ENCODE measurements at places on chromosomes 2 and 18.

DNA sequence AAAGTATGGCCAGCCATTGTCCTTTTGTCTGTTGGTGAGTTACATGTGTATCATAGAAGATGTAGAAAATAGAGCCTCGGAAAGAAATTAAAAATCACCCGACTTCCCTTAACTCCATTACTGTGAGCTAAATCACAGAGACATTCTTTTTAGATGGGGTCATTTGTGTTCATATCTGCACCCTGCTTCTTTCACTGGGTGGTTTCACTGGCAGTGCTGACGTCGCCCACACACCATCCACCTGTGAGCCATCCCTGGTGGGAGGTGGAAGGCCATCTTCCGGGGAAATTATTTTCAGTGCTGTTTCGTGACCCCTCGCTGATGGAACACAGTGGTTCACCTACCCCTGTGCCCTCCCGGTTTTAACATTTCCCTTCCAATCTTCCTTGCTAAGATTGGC, 21.2 kb downstream of the SH3BP4 start:
- no peak for DNase-seq

DNA sequence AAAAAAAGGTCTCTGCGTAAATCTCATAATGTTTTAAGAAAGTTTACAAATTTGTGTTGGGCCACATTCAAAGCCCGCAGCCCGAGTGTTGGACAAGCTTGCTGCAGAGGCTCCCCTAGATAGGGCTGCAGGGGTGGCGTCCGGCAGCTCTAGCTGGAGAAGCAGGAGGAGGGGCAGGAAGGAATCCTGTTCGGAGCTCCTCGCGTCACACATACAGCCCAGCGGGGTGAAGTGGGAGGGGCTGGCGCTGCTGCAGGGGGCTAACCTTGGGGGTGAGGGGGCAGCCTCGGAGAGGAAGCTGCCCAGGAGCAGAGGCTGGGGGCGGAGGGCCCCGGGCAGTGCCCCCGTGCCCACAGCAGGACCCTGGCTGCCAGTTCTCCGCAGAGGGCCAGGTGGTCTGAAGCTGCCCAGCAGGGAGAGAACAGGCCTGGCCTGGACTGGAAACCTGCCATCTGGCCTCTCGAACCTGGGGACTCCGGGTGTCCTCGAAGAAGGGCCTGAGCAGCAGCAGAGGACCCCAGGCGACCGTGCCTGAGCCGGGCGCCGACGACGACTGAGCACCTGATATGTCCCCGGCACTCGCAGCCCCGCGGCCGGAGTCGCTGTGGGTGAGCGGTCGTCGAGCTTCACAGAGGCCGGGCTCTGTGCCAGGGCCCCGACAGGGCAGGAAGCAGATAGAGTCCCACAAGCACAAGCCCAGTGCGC, 2.6 kb upstream of the GPR35 start:
- no peak for DNase-seq

GRCh38 chr18:13612196-13612997, 114.0 kb downstream of the FAM210A start:
- peak; percentile 58 for DNase-seq

DNA sequence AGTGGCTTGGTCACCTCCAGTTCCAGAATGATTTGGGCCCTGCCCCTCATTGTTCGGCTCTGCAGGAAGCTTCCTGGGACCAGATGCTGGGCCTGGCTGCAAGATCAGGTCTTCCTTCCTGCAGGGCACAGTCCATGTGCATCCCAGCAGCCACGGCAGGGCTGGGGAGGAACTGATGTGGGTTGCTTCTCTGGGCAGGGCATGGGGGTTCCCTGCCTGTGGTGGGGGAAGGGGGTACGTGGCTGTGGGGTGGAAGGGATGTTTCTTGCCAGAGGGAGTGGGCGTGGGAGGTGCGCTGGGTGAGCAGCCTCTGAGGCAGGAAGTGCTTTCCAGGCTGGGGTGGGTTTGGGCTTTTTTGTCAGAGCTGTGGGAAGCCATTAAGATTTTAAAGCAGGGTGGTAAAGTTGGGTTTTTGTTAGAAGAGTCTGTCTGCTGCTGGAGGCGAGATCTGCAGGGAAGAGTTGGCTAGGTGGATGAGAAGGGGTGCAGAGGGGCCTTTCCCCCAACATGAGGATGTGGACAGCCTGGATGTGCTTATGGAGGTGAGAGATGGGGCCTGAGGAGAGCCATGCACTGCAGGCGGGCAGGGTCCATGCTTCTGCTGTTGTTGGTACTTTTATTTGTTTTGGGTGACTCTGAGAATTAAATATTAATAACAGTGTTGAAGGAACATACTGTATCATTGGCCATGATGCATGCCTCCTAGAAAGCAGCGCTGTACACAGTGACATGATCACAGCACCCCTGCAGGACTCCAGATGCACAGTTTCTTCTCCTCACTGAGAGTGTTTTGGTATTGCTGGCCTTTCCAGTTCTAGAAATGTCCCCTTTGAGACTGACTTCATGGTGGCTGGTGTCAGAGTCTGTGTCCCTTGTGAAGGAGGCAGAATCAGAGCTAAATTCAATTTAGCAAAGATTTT, 45.3 kb downstream of the DGKD start:
- no peak for DNase-seq

DNA sequence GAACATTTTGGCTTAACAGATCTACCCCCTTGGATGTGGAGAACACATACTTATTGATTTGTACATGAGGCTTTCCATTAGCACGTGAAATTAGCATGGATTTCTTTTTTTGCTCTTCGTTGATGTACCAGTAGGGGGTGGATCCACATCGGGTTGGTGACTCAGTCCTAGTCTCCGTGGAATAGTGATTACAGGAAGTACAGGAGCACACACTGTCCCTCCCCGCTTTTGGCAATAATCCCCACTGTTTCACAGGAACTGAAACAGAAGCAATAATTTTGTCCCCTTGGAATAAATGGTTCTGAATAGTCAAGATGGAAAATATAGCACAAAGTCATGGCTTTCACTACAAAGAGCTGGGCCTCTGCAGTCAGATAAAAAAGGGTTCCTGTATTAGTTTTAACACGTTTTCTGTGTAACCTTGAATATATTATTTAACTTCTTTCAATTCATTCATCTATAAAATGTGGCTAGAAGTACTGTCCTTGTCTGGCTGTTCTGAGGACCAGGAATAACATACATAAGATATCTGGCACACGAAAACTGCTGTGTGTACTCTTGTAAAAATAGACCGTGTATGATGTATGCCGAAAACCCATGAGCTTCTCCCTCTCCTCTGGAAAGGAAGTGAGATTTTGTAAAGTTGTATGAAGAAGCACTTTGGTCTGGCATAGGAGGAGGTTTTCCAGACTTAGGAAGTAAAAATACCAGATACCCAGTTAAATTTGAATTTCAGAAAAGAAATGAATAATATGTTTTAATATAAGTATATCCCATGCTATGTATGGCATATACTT, 229.2 kb downstream of the GALR1 start:
- DNase-seq, result no peak

GRCh38 chr2:176679061-176679669, 409.9 kb downstream of the MTX2 start:
- no peak for DNase-seq

GRCh38 chr2:191352536-191352935, 107.3 kb downstream of the MYO1B start:
- no peak for DNase-seq

DNA sequence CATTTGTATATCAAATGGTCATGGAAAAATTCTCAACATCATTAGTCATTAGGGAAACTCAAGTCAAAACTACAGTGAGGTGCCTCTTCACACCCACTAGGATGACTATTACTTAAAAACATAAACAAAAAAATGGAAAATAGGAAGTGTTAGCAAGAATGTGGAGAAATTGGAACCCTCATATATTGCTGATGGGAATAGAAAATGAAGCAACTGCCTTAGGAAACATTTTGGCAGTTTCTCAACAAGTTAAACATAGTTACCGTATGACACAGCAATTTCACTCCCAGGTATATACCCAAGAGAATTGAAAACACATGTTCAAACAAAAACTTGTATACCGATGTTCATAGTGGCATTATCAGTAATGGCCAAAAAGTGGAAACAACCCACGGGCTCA, 18.1 kb upstream of the CYP26B1 start:
- no peak for DNase-seq

GRCh38 chr2:181240844-181241243, 216.3 kb upstream of the ITGA4 start:
- DNase-seq, result no peak

DNA sequence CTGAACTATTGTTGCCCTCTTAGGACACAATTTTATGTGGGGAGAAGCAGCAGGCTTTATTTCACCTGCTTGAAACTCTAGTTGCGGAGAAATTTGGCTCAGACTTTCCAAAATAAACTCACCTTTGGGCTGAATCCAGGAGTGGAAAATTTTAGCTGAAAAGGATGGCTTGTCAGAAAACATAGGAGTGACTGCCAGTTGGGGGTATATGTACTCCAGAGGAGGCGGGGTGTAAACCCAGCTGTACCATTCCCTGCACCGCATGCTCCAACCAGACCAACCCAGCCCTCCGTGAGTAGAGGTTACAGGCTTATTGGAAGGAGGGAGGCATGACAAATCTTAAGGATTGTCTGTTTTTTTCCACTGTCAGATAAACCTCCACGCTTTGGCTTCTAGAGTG, 53.8 kb downstream of the PRKCE start:
- no peak for DNase-seq

GRCh38 chr18:77433076-77433475, 183.4 kb downstream of the GALR1 start:
- DNase-seq, result no peak

DNA sequence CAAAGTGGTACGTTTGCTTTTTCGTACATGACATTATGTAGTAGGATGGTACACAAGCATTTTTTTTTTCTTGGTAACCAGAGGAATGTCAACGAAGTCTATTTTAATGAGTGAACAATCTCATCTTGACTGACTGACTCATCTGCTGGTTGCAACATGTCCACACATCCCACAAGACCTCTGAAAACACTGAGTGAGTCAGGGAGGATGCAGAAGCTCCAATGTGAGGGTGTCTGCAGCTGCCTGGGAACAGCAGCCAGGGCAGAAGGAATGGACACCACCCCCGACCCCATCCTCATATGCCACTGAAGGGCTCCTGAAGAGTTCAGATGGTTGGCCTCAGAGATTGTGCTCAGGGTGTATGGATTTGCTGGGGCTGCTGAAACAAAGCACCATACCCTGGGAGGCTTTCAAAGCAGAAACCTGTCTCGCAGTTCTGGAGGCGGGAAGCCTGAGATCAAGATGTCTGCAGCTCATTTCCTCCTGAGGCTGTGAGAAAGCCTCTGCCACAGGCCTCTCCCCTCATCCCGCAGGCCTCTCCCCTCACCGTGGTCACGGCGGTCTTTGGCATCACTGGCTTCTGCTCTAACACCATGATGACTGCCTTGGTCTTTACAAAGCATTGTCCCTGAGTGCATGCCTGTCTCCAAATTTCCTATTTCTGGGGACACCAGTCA, 124.6 kb downstream of the LRATD1 start:
- DNase-seq, result no peak

DNA sequence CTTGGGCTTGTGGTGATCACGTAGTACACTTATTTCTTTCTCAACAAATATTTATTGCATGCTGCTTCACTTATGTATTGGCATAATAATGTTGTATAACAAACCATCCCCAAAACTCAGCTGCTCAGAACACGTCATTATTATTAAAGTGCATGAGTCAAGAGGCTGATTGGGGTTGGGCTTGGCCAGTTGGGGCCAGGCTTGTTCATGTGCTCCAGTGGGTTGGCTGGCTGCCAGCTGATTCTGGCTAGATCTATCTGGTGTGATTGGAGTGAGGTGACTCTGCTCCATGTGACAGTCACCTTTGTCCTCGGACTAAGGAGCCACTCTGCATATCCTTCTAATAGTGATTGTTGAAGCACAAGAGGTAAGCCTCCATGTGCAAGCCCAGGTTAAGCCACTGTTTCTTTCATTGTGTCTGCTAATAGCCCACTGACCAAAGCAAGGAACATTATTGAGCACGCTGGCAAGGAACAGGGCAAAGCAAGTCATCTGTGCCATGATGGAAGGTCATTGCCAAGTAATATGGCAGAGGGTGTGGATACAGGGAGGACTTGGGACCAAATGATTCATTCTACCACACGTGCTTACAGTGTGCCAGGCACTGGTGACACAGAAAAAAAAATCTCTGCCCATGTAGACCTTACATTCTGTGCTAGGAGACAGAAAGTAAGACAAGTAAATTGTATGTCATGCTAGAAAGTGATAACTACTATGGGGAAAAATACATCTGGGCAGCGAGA, 63.3 kb upstream of the TMEM182 start:
- no peak for DNase-seq

DNA sequence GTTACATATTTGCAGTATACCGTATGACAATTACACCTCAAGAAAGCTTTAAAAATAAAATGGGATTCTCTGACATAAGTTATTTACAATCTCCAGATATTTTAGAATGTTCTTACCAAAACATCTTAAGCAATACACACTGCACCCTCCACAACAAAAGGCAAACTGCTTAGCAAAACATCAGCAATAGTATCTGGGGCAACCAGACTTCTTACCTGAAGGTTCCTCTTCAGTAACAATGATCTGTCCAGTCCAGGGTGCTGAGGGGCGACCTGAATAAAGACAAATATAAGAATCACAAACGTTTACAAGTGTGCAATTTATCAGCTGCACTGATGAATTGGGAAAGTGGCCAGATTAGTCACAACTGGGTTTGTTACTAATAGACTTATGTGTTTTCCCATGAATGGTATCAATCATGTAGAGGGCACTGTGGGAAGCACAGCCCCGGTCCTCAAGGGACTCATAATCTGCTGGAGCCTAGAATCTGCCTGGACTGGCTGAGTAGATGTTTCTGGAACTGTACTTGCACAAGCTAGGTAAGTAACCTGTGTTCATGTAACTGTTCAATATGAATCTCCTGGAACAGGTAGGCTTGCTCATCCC, 70.7 kb downstream of the MYOM1 start:
- no peak for DNase-seq

DNA sequence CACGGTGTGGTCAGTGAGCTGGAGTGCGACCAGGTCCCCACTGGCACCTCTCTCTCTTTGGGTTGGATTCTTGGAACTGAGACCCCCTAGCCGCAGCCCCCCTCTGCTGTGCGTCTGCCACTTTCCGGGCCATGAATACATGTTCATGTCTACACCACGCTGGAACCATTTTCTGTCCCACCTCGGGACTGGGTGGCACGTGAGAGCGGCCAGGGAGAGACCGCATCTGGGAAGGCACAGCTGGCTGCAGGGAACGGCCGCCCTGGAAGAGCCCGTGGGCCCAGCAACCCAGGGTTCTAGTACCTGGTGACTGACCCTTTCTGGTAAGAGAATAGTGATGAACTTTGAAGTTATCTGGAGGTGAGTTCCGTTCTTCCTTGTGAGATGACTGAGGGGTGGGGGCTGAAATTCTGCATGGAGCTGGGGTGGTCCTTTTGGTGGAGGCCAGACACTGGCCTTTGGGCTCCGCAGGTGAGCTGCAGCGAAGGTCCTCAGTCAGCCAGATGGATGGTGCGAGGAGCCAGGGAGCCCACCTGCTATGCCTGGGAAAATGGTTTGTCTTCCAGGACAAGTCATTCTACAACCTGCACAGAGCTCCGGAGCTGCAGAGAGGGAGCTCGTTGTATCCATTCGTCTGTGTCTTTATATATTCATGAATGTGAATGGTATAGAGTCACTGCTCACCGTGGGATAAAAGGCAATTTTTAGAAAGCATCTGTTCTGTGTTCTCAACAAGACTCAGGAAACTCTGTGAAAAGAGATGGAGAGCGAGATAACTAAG, 223.5 kb downstream of the NDUFA10 start:
- DNase-seq, result no peak
